ENCODE measurements at places on chromosomes 7 and 10.
A peak's percentile ranks its signal among the peaks of the same experiment; 100 is the strongest.

GRCh38 chr10:85604884-85605283 is 761.7 kb downstream of the GRID1 start:
- DNase-seq: no peak

DNA sequence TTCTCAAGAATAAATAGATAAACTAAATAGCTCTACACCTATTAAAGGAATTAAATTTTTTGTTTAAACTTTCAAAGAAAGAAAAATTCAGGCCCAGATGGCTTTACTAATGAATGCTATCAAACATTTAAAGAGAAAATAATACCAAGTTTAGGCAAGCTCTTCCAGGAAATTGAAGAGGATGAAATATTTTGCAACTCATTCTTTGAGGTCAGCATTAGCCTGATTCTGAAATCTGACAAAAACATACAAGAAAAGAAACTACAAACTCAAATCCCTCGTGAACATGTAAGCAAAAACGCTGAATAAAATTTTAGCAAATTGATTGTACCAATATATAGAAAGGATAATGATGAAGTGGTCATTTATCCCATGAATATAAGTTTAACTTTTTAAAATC is 93.4 kb downstream of the RTKN2 start:
- DNase-seq: no peak

- DNase-seq: no peak
These were observed 506.7 kb downstream of the DNAJB6 start for GRCh38 chr7:157843336-157844140.

DNA sequence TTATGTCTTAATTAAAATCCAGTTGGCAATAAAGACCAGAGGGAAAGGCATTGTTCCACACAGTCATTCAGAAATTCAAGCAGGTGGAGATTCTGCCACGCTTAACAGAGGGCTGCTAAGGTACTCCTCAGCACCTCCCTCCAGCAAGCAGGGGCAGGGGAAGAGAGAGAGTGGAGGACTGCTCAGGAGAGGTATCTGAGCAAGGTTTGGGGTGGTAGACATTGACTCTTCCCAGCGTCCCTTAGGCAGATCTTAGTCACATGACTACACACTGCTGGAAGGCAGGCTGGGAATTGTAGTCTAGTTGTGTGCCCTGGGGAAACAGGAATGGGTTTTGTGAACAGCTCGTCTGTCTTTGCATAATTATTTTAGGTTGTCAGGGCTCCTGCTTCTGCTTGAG is 181.6 kb downstream of the NPSR1 start:
- no peak for DNase-seq

GRCh38 chr10:109203646-109204353 is 719.5 kb downstream of the XPNPEP1 start:
- DNase-seq: no peak

GRCh38 chr10:81280497-81281479 is 594.2 kb upstream of the NRG3 start:
- DNase-seq: no peak

DNA sequence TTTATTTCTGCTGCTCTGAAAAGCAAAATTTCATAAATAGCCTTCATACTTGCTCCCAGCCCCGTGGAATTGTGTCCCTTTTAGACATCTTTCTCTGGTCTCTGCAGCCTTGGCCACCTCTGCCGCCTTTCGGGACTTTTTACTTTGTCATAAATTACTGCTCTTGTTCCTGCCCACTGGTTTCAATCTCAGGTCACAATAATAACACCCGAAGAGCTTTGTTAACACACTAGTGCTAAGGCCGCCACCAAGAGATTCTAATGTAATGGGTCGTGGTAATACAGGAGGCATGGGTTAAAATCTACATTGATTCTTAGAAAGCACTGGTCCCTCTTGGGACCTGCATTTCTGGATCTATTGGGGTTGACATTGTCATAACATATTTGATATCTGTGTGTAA is 276.0 kb upstream of the VWC2 start:
- no peak for DNase-seq

DNA sequence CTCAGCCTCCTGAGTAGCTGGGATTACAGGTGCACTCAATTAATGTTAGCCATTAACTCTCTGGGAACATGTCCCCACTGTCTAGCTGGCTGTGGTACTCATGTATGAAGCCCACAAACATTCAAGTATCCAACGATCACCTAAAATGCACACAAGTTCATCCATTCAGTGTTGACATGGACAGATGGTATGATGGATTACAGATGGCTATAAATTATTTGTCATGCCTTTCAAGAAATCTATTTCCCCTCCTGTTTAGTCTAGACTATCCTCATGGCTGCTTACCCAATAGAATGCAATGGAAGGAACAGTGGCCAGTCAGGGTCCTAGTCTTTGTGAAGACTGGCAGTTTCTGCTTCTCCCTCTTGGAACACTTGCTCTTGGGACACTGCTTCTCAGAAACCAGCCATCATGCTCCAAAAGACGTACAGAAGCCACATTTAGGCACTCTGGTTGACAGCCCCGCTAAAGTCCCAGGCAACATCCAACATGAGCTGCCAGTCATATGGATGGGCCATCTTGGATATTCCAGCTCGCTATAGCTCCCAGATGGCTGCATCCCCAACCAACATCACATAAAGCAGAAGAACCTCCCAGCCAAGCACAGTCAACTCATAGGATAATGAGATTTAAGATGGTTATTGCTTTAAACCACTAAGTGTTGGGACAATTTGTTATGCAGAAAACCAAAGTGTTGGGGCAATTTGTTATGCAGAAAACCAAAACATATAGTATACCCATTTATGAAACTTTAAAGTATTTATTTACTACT is 33.1 kb downstream of the MYL10 start:
- no peak for DNase-seq

- DNase-seq: no peak
These were observed 135.9 kb downstream of the ZNF92 start for GRCh38 chr7:65509368-65510186.

DNA sequence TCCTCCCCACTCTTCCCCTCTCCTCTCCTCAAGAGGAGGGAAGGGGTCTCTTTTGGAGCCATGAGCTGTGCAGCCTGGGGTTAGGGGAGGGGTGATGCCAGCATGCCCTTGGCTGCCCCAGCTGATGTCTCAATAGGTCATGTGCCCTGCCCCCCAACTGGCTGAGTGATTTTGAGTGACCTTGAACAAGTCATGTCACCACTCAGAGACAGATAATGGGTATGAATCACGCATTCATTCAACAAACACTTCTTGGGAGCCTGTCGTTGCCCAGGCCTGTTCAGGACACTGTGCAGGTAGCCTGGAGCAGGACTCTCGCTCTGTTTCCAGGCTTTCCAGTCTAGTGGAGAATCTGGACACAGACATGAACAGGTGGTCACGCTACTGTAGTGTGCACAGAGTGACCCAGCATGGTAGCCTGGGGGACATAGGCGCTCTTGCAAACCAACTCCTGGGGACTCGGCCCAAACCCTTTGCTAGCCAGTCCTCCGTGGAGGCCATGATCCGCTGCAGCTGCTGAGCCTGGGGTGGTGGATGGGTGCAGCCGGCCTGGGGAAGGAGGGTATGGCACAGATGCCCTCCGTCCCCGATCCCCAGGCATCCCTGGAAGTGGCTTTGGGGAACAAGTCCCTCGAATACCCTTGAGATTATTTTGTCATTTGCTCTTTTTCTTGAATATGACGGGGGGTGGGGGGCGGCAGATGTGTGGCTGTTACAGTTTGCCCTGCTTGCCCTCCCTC is 49.6 kb upstream of the PSAP start:
- DNase-seq: no peak

DNA sequence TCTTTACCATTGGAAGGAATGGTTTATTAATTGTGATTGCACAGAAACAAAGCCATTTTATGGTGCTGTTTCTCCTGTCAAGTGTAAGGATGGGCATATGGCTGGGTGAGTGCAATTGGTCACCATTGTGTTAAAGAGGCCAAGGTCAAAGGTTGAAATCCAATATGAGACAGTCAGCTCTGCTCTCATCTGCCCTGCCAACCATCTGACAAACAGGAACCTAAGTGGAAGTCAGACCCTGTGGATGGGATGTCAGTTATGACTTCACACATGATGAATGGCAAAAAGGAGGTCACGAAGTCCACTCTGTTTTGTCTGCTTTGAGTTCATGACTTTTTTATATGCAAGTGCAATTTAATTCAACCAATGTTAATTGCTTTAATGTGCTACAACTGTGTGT is 172.7 kb upstream of the TMEM229A start:
- no peak for DNase-seq

- no peak for DNase-seq
These were observed 466.6 kb upstream of the PHF14 start for GRCh38 chr7:10507032-10507431.

DNA sequence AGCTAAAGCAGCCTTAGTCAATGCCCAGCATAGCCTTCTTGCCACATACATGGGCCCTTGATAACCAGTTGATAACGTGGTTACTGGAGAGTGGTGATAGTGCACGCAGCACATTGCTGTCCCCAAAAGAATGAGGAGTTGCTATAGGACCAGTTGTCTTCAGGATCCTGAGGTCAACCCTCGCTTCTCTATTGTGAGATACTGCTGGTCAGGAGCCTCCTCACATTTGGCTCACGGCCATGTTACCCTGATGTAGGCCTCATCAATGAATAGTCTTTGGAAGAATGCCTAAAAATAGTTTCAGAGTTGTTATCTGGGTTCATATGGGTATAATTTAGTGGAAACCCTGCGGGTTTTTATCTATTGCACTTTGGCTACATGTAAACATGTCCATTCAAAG is 230.7 kb downstream of the VTI1A start:
- DNase-seq: no peak

DNA sequence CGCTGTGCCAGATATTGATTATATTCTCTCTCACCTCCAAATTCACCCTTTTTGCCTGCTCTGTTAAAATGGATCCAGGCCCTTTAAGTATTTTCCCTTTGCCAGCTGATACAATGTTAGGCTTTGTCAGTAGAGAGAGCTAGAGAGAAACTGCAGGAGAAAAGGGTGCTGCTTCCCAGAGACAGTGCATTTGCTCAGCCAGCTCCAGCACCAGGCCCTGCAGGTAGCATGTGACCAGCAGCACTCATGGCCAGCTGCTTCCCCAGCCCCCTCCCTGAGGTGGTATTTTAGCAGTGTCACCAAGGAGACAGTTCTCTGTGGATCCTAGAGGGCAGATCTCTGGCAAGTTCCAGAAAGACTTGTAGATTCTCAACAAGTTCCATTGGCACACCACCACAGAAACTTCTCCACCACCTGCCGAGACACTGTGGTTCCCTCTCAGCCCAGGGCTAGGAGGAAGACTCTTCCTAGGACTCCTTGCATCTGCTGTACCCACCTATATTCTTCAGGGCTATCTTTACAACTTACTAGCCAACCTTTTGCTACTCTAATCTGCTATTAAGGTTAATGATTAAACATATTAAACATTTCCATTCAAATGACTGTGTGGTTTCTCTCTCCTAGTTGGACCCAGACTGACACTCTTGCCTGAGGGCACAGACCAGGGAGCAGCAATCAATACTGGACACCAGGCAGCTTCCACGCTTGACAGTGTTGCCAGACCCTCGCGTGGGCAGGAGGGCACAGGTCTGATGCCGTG is 35.6 kb upstream of the ADAM12 start:
- no peak for DNase-seq

DNA sequence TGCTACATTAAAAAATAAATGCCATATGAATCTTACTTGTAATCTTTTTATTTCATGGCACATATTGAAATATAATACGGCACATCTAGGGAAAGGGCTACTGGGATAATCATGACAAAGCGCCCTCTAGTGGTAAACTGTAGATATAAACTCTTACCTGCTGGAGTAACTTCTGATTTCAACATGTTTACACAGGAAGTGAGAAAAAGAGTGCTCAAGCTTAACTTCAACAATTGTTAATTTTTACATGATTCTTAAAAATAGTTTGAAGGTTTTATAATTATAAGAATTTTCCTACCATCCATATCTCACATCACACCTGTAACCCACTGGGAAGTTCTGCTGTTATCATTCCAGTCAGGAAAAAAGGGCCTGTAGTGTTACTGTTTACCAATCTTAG is 2.0 kb upstream of the HEPACAM2 start:
- DNase-seq: peak; percentile 86

GRCh38 chr7:31860925-31861324 is 173.9 kb downstream of the PPP1R17 start:
- no peak for DNase-seq

GRCh38 chr7:118918556-118918955 is 694.1 kb downstream of the ANKRD7 start:
- DNase-seq: peak; percentile 32

DNA sequence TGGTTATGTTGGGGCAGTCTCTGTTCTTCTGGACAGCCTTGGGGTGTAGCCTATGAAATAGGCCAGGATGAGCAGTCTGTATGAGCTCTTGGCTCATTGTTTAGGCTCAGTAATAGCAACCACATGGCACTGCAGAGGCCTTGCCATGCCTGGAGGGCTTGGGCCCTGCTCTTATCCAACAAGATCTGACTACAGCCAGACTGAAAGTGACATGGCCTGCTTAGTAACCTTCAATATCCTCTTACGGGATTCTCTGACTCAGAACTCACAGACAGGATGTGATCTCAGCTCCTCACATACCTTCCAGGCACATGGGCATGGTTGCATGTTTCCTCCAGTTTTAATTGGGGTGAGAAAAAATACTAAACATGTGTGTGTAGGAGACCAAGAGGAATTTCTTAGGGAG is 289.3 kb downstream of the PTEN start:
- no peak for DNase-seq

DNA sequence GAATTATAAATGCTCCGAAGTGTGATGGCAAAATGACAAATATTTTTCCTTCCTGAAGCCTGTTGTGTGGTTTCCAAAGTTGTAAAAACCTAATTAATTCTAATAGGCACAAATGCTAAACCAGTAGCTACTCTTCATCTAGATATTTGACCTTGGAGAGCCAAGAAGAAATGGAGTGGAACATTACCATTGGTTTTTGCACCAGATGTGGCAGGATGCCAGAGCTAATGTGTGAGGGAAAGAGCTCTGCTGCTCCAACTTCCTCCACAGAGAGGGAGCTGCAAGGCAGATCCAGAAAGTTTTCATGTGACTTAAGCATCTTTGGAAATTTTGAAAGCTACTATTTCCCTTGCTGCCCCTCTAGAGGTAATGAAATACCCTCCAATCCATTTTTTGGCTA is 65.1 kb upstream of the HPS1 start:
- DNase-seq: no peak

Measured in NCI-H2081 (cell line).